Activated T-helper 17 cell treated with anti-CD3 and anti-CD28 coated beads, Interleukin-2, amount 50 U/mL, for 72 hours (primary cell): ENCODE measurements at places on chromosomes 16 and 17. TPM values are rescaled to one million over a fixed set of nuclear protein-coding genes. Genes with fewer than 3 reads are reported as not detected.
A peak's percentile ranks its signal among the peaks of the same experiment; 100 is the strongest.

- ATAC-seq, result no peak
Observed at GRCh38 chr17:61208301-61209105, 191.1 kb upstream of the TBX2 start.

DNA sequence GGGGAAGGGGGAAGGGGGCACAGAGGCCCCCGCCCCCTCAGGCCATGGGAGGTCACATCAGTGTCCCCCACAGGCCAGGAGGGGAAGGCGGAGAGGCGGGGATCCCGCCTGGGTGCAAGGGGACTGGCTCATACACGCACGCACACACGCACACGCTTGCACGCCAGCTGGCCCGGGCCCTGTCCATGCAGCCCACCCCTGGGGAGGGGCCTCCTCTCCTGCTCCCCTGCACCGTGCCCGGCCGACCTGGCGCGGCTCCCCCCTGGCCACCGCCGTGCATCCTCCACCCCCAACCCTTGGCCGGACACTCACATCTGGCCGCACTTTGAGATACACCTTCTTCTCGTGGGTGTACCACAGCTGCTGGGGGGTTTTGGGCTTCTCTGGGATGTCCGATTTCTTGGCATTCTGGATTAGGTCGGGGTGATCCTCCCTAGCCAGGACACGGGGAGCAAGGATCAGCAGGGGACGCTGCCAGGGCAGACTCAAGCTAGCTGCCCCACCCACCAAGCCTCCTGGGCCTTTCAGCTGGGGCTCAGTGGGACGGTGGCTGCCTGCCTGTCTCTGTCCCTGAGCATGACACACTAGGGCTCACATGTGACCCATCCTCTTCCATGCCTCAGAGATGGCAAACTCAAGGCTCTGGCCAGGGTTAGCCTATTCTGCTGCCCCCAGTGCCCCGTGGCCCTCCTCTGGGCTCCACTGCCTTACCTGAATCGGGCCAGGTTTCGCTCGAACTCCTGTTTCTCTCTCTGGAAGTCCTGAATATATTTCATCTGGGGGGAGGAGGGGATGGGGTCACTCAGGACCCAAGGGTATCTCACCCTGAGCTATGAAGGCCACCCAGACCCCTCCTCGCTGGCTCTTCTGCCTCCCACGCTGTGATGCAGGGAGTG lies 6.7 kb downstream of the UBTF start:
- ATAC-seq, result no peak

DNA sequence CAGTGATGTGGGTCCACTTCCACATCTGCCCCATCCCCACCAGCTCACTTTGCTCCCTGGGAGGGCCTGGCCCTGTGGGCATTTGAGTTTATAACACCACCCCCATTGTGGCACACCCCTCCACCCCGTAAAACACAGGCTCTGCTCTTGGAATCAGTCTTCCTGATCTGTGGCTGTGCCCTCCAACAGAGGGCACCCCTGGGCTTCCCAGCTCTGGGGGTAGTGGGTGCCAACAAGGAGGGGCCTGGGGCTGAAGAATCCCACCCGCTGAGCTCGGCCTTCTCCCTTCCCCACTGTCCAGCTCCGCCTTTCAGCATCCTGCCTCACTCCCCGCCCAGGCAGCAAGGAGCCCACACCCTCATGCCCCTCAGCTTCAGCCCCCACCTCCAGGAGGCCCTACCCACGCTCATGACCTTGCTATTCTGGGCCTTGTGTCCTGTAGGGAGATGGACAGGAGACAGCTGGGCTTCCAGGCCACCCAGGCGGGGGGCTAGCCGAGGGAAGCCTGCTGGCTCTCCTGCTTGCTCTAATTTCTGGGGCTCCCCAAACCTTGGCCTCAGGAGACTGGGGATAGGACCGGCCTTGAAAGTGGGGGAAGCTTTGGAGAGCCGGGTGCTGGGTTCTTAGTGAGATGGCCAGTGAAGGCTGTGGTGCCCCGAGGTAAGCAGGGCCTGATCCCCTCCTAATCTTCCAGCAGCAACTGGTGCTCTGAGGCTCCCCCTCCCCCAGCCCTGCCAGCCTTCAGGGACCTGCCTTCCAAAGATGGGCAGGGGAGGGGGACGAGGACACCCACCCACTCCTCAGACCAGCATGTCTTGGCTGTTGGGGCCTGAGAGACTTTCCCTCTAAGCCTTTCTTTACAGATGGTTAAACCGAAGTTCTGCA lies 2.9 kb upstream of the ATP2A1 start:
- ATAC-seq, result no peak

DNA sequence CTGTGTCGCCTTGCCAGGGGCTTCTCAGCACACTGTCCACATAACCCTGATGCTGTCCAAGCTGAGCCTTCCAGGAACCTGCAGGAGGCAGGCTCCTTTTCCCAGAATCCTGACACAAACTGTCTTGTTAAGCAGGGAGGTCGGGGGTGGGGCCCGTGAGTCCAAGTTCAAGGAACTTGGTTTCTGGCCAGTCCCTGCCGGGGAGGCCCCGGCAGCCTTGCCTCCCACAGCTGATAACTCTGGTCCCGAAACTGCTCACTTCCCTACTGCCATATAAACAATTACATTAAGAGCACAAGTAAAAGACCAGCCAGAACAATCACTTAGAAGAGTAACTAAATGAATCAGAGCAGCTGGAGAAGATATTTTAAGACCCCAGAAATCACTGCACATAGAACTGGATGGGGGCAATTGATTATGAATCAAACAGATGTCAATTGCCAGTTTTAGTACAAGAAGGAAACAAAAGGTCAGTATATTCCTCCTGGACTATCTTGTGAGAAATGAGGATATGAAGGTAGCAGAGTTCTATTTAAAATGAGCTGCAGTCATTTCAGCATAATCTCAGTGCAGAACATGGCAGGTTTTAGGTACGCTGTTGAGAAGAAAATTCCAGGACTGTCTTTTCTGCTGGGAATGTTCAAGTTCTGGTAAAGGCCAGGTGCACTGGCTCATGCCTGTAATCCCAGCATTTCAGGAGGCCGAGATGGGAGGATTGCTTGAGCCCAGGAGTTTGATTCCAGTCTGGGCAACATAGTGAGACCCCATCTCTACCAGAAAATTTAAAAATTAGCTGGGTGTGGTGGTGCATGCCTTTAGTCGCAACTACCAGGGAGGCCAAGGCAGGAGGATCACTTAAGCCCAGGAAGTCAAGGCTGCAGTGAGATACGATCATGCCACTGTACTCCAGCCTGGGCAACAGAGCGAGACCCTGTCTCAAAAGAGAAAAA lies 169.8 kb downstream of the PITPNC1 start:
- ATAC-seq, result no peak

Gene TBC1D3C
- total RNA-seq, result not detected

GRCh38 chr17:83177611-83178532 lies 98.5 kb downstream of the METRNL start:
- no peak for ATAC-seq

Gene KRTAP1-5
- not detected for total RNA-seq

DNA sequence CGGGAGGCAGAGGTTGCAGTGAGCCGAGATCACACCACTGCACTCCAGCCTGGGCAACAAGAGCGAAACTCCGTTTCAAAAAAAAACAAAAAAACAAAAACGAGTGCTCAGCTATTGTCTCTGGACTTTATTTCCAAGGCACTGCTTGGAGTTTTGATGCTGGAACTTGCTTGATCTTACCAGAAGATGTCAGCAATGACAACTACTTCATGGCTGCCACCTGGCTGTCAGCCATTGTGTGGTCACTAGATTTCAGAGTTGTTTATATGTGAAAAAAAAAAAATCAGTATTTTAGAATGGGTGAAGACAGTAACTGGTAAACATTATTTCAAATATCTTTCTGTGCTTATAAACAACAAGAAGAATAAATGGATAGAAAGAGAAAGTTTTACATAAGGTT lies 26.3 kb upstream of the OR4D1 start:
- ATAC-seq, result peak; percentile 43

DNA sequence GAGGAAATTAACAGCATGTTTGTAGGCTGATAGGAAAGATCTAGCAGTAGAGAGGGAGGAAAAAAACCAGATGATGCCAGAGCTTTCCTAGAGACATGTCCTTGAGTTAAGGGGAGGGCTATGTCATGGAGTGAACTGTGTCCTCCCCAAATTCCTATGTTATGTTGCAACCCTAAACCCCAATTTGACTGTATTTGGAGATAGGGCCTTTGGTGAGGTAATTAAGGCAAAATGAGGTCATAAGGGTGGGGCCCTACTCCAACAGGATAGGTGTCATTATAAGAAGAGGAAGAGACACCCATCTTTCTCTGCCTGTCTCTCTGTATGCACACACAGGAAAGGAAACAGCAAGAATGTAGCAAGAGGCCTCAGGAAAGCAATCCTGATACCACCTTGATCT lies 195.3 kb upstream of the AXIN2 start:
- no peak for ATAC-seq

GRCh38 chr17:17401271-17401781 lies 75.5 kb upstream of the MED9 start:
- ATAC-seq, result no peak

- no peak for ATAC-seq
Observed at GRCh38 chr17:62757500-62757951, 50.6 kb downstream of the MARCHF10 start.

Gene CES5A
- not detected for total RNA-seq

GRCh38 chr17:44487170-44487569 lies 16.0 kb downstream of the GPATCH8 start:
- no peak for ATAC-seq

Gene AXIN2
- 0.71 TPM for total RNA-seq

DNA sequence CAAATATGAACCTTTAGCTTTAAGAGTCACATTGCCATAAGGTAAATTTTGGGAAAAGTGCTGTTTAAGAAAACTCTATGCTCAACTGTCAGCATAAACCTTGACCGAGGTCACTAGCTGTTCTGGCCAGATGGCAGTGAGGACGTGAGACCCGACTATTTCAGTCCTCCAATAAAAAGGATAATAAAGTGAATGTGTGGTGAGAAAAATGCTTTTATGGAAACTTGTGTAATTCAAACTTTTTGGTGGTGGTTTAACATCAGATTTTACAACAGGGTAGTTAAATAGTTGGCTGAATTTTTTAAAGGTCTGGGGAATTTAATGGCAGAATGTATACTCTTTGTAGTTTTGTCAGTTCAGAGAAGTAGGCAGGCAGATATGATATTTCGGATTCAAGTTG lies 391.1 kb downstream of the PMP22 start:
- ATAC-seq, result no peak

GRCh38 chr16:81523387-81524115 lies 78.9 kb downstream of the CMIP start:
- peak; percentile 34 for ATAC-seq

Gene ADGRG3
- not detected for total RNA-seq

DNA sequence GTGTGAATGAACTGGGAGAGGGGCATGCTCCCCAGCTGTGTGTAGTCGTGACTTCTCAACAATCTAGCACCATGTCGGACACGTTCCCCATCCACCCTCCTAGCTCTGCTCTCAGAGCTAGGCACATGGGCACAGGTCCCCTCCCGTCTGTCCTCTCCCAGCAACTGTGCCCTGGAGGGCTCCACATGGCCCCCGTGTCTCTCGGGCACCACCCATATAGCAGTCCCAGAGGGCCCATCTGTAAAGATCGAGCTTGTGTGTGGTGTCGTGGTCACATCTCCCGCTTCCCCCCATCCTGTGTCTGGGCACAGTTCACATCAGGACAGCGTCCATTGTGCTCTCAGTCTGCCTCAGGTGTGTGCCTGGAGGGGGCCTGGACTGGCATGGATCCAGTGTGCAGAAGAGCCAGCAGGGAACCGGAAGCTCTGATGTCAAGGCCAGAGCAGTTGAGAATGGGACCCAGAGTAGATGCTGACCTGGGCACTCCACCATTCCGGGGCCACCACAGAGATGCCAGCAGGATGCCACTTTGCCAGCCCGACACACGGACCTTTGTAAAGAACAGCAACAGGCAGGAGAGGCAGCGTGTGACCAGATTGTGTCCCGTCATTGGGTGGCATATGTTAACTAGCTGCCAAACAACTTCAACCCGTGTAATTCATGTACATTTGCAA lies 55.7 kb downstream of the MARF1 start:
- ATAC-seq, result no peak

- ATAC-seq, result no peak
Observed at GRCh38 chr16:81431554-81432353, 12.9 kb upstream of the CMIP start.

Gene THUMPD1
- total RNA-seq, result 28.7 TPM

GRCh38 chr17:3005696-3006095 lies 57.7 kb downstream of the OR1D5 start:
- no peak for ATAC-seq

GRCh38 chr17:40915199-40915661 lies 22.2 kb downstream of the KRT23 start:
- peak; percentile 99 for ATAC-seq

Gene TMEM132E
- not detected for total RNA-seq

- ATAC-seq, result no peak
Observed at GRCh38 chr16:13427943-13428342, 492.0 kb upstream of the ERCC4 start.

GRCh38 chr17:74744714-74745547 lies 3.5 kb upstream of the NHERF1 start:
- peak; percentile 25 for ATAC-seq

Gene CLDN6
- not detected for total RNA-seq

- ATAC-seq, result no peak
Observed at GRCh38 chr16:83599789-83600462, 207.9 kb upstream of the HSBP1 start.

GRCh38 chr17:68205808-68206720 lies 41.8 kb upstream of the AMZ2 start:
- ATAC-seq, result peak; percentile 35

Gene PPM1D
- 17.1 TPM for total RNA-seq

Gene NEUROD2
- not detected for total RNA-seq

DNA sequence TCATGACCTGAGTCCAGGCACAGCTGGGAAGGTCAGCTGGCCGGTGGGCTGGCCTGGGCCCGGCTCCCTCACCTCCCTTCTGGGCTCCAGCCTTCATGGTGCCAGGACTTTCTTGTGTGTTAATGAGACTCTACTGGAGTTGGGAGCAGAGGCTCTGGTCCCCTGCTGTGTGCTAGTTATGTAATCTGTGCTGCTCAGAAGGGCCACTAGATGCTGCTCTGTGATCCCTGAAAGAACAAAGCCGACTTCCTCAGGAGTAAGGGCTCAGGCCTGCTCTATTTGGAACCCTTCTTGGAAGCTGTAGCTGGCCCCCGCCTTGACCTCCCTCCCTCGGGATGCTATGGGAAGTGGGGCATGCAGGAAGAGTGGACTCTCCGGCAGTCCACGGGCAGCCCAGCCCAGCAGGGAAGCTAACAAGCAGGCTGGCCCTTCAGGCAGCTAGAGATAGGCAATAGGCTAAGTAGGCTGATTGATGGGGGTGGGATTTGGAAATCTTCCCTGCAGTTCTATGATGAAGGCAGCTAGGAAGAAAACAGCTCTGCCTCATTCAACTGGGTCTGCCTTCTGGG lies 3.3 kb upstream of the CDK5R1 start:
- ATAC-seq, result peak; percentile 36

DNA sequence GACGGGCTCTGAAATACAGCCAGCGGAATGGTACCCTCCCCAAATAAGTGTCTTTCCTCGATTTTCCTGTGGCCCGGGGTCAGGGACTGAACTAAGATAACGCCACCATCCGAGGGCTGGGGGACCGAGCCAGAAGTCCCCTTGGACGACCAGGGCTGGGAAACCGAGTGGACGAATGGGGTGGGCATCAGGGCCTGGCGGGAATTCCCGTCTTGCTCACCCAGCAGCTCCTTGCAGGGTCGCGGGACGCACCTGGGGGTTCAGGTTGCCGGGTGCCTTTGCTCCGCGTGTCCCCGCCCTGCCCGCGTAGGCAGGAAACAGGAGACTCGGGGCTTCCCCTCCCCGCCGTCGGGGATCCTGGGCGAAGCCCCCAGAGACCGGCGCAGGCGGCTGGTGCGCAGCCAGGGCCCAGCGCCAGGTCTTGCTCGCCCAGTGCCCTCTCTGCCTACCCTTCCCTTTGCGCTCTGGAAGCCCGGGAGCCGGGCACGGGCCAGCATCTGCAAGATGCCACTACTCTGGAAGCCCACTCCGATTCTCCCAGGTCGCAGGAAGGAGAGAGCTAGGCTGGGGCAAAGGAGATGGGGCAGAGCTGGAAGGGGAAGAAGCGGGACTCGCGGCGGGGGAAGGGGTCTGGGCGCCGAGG lies 665 bp upstream of the GRIN2C start:
- ATAC-seq, result no peak
